ENCODE measurements at places on chromosomes 4 and X. TPM values are rescaled to one million over a fixed set of nuclear protein-coding genes. Genes with fewer than 3 reads are reported as not detected.

The SPANXN4 gene
- not detected for total RNA-seq

The CYBB gene
- total RNA-seq, result 2.1 TPM

The MAPK10 gene
- 2.9 TPM for total RNA-seq

The RAB40AL gene
- 1.9 TPM for total RNA-seq

DNA sequence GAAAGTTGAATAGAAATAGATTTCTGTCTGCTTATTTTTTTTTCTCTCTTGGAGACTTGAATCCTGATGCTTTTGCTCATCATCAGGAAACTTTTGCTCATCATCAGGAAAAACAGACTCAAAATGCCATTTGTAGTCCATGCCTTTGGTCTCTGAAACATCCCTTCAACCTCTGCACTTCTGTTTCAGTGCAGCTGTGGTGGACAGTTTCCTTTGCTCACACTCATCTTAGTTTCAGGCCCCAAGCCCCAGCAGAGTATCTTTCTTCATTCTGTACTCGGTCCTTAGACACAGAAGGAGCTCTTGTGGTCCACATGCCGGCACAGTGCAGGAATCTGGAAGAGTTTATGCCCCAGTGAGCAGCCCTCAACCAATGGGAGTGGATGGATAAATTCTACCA is 337.9 kb downstream of the PPP3CA start:
- no peak for DNase-seq

DNA sequence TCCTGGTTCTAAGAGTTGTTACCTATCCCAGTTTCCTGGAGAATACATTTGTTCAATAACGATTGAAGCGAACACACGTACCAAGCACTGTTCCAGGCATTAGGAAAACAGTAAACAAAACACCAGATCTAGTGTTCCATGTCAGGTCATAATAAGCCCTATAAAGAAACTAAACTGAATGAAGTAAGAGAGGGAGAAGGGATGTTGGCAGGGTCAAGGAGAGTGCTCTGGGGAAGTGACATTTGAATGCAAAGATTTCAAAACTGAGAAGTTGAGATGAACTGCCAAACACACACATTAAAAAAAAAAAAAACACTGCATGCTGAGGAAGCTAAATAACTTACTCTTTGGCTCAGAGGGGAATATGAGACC is 14.4 kb upstream of the ENAM start:
- DNase-seq, result no peak

GRCh38 chr4:156420623-156421022 is 467.0 kb upstream of the CTSO start:
- no peak for DNase-seq

DNA sequence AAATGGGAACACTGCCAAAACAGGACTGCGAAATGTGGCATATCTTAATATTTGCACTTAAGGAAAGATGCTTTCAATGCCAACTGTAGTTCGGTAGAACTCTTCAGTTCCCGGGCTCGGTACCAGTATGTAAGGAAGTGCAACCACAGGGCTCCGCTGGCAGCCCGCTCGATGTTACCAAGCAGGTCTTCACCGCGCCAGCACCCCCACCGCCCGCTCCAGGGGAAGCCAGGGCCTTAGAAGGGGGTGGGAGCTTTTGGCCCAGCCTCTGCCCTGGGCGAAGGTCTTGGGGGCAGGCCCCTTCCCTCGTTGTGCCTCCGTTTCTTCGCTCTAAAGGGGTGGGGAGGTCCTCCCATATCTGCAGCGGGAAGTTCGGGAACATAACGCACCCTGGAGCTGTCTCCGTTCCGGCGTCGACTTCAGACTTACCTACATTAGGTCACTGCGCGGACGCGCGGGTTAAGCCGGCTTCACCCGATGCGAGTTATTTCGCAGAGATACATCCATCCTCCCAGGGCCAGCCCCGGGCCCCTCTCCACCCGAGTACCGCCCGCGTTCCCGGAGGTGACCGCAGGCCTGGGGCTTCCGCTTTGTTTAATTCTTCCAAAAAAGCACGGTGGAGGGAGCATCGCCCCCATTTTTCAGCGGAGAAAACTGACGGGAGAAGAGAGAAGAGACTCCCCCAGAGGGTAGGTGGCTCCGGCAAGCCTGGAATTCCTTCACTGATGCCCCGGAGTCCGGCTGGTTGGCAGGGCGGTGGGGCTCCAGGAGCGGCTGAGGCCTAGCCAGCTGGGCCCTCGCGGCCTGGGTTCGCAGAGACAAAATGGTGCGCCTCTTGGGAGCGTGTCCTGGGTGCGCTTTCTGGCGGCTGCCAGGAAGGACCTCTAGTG is 1.0 kb upstream of the HMX1 start:
- no peak for DNase-seq

DNA sequence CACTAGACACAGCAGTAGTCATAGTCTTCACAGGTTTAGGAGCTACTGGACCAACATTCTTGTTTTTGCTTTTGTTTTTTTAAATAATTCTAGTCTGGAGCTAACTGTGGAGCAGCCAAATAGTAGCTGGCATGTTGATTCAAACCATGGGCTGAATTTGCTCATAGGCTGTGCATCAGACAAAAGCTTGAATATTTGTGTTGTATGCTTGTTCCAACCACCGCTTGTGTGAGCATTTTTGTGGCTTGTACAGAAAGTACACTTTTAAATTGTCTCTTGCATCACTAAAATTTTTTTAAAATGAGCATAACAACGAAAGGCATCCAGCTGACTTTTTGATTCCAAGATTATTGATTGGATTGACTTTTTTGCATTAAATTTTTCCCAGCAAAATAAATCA is 39.6 kb downstream of the CCNI start:
- DNase-seq, result no peak

DNA sequence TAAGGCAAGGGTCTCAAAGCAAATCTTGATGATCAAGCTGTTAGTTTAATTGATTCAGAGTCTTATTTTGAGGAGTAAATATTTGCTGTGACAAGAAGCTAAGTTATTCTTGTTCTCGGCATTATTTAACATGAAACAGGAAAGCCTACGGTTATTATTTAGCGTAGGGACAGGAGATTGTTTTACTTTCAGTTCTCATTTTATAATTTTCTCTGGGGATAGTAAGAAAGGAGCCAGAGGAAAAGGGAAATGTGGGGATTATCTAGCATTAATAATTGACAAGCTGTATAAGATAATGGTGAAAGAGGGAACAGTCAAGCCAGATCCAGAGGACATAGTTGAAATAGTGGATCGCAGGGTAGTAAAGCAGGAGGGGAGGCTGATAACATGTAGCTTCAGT is 39.7 kb upstream of the PARM1 start:
- no peak for DNase-seq

DNA sequence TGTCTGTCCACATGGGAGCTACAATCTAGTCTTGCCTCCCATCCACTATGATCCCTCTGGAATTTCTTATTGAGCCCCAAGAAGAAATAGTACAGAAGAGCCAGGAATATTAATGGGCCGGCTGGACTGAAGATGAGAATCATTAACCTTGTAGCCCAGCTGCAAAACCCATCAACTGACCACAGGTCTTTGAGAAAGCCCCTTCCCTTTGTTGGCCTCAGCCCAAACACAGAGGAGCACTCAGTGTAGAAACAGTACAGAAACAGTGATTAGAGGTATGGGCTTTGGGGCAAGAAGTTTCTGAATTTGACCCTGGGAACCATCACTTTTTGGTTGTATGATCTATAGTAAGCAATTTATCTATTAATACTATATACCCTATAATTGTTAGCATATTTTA is 76.8 kb upstream of the RAB40AL start:
- no peak for DNase-seq

GRCh38 chr4:15186806-15187205 is 184.5 kb downstream of the CPEB2 start:
- DNase-seq, result no peak

Measured in Calu3 (cell line).